ENCODE measurements at places on chromosomes 5 and 9.

DNA sequence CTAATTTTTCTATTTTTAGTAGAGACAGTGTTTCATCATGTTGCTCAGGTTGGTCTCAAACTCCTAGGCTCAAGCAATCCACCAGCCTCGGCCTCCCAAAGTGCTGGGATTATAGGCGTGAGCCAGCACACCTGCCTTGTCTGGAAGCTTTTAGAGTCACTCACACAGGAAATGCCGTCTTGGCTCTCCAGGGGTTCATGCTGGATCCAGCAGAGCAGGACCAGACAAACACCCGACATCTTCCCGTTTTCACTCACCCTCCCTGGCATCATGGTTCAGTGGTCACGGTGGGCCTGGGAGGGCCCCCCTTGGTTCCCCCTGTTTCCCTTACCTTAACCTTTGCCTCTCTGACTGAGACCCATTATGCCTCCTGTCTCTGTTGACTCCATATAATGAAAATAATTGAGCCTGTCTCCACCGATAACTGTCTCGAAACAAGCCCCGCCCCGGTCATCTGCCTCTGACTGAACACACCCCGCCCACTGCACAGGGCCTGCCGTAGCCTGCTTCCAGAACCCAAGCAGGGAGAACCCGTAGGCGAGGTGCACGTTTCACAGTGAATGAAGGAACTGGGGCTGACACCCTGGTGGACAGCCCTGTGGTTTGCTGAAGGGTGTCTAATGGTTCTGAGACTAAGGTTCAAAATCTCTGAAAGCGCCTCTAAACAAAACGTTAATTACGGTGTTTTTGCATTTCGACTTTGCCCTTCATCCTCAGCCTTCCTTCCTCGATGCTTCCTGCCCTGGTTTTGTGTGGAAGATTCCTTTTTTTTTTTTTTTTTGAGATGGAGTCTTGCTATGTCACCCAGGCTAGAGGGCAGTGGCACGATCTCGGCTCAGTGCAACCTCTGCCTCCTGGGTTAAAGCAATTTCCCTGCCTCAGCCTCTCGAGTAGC lies 39.7 kb upstream of the SPRY4 start:
- DNase-seq = no peak

- DNase-seq = no peak
These were observed 29.0 kb downstream of the ETF1 start for GRCh38 chr5:138514021-138514420.

DNA sequence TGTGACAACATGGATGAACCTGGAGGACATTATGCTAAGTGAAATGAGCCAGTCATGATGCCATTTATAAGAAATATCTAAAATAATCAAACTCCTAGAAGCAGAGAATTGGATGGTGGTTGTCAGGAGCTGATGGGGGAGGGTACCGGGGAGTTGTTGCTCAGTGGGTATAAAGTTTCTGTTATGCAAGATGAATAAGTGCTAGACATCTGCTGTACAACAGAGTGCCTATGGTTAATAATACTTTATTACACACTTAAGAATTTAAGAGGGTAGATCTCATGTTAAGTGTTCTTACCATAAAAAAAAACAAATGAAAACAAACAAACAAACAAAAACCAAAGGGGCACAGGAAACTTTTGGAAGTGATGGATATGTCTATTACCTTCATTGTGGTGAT lies 13.0 kb upstream of the CCDC69 start:
- DNase-seq = no peak

- DNase-seq = no peak
These were observed 1641.8 kb upstream of the WWC1 start for GRCh38 chr5:166649676-166650075.

GRCh38 chr9:127154390-127155191 lies 32.2 kb upstream of the ANGPTL2 start:
- no peak for DNase-seq

GRCh38 chr5:116922532-116922931 lies 347.9 kb upstream of the SEMA6A start:
- no peak for DNase-seq

DNA sequence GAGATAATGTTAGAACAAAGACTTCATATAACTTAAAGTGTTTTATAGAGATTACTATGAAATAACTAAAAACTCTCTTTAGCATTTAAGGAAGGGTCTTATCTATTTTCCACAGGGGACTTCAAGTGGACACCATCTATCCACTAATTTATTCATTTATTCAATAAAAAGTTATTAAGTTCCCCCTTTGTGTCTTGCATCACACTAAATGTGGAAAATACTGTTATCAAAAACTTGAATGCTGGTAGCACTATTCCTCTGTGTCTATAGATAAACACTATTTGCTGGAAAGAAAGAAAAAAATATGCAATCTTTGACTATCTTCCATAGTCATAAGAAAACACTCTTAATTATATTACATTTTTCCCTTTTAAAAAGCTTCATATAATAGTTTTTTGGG lies 20.1 kb upstream of the ZNF622 start:
- no peak for DNase-seq

- no peak for DNase-seq
These were observed 380.5 kb upstream of the SMC2 start for GRCh38 chr9:103713631-103714030.

DNA sequence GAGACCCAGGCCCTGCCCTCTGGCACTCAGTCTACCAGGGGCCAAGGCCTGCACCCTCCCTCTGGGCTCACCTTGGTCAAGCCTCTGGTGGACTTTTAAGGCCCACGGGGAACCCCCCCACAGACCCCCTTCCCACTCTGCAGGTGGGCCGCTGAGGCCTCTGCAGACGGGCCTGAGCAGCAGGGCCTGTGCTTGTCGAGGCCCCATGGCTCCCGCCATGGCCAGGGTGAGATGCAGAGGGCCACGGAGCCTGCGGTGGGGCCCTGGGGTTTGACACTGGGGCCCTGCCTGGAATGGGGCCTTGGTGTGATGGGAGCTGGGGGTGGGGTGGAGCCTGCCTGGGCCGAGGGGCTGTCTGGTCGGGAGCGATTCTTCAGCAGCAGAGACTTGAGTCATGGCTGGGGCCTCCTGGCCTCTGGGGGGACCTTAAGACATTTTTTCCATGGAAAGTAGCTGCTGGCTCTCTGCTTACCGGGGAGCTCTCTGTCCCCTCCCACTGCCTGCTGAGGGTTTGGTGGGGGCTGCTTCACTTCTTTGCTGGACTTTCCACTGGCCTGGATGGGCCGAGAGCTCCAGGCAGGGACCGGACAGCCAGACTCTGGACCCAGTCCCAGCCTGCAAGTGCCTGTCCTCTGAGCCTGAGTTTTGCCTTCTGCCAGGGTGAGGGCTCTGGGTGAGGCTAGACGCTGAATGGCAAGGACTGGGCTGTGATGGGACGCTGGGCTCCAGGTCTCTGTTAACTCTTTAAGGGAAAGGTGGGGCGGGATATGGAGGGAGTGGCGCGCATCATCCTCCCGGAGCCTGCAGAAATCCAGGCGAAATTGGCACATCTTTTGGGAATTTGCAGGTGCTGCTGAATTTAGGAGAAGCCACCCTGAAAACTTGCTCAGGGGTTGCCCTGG lies 132.2 kb downstream of the RXRA start:
- no peak for DNase-seq

DNA sequence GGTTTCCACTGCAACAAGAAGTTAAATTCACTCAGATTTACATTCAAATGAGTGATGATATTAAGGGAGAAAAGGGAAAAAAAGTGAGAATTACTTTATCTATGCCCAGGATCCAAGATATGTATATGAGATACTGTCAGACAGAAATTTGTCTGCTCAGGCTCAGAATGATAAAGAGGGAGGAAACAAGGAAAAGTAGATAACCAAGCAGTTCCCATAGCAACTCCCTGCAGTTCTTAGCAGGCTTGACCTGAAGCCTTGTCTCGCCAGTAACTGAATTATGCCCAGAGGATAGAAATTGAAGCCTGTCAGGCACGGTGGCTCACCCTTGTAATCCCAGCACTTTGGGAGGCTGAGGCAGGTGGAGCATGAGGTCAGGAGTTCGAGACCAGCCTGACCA lies 304.4 kb downstream of the TLE1 start:
- DNase-seq = no peak

- DNase-seq = no peak
These were observed 45.6 kb downstream of the APTX start for GRCh38 chr9:32955655-32956478.

DNA sequence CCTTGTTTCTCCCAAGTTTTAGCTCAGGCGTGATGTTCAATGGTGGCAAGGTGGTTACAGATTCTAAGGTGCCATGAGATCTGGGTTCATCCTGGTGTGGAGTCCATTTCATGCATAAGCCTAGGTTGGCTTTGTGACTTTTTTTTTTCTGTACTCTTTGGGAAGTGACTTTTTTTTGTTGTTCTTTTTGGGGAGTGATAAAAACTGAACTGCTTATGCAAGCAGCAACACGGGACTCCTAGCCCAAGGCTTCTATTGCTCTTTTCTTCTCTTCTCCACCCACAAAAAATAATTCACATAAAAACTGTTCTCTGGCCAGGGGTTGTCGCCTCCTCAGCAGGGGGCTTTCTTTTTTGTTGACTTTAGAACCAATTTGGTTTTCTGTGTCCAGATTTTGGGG lies 15.4 kb downstream of the STC2 start:
- no peak for DNase-seq

- no peak for DNase-seq
These were observed 93.9 kb upstream of the NEK6 start for GRCh38 chr9:124163760-124164255.

DNA sequence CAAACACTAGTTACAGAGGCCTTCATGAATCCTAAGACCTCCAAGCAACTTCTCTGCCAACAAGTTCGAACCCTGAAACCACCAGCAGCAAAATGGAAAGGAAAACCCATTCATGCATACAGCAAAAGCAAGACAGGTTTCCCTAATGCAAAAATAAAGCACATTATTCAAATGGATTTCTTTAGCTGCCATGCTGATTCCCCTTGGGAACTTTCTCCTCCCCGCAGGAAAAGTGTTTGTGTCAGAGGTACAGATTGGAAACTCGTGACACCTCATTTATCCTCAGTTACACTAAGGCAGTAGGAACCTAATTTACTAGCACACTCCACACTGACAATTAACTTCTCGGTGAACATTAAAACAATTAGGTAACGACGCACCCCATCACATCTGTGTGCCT lies 63.4 kb downstream of the TLE1 start:
- no peak for DNase-seq

DNA sequence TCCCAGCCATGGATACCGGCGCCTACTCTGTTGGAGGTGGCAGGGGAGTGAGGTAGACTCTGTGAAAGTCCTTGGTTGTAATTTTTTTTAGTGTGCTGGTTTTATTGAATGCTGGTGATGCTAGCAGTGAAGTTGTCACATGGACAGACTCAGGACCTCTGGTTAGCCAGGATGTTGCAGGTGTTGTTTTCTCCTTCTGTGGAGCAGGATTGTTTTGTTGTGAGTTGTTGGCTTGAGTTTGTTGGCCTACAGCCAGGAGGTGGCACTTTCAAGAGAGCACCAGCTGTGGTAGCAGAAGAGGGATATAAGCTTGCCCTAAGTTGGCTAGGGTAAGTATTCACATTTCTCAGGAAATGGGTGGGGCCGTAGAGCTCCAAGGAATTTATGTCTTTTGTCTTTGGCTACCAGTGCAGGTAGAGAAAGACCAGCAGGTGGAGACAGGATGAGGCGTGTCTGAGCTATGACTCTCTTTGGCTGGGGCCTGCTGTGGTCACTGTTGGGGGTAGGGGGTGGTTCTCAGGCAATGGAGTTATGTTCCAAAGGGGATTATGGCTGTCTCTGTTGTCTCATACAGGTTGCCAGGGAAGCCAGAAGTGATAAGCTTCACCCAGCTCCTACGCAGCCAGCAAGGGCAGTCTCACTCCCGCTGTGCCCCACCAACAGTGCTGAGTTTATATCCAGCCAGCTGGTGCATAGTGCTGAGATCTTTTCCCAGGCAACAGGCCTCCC lies 248.7 kb downstream of the TAF11L14 start:
- DNase-seq = no peak

GRCh38 chr9:107489144-107489673 lies 360 bp downstream of the KLF4 start:
- DNase-seq = no peak

GRCh38 chr5:94239266-94239665 lies 379.1 kb downstream of the KIAA0825 start:
- DNase-seq = no peak

DNA sequence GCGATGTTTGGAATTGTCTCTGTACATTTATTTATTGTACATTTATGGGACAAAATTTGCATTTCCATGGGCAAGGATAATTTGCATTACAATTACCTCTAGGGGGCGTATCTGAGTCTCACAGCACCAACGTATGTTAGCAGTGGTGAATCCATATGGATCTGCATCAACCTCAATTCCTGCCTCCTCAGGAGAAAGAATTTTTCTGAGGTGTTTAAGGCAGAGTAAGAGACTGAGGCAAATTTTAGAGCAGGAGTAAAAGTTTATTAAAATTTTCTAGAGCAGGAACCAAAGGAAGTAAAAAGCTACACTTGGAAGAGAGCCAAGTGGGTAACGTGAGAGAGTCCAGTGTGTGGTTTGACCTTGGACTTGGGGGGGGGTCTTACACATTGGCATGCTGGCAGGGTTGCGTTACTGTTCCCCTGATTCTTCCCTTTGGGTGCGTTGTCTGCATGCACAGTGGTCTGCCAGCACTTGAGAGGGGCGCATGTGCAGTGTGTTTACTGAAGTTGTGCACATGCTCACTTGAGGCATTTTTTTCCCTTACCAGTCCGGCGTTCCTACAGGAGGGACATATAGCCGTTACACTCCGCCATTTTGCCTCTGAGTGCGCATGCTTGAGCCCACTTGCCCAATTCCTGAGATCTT lies 21.0 kb upstream of the RAB14 start:
- DNase-seq = peak; percentile 45

- no peak for DNase-seq
These were observed 78.5 kb downstream of the ZCCHC7 start for GRCh38 chr9:37198831-37199230.

GRCh38 chr9:110143485-110143884 lies 64.5 kb downstream of the C9orf152 start:
- DNase-seq = no peak

- DNase-seq = peak; percentile 4
These were observed 950.6 kb upstream of the NUDT12 start for GRCh38 chr5:104513121-104513602.

DNA sequence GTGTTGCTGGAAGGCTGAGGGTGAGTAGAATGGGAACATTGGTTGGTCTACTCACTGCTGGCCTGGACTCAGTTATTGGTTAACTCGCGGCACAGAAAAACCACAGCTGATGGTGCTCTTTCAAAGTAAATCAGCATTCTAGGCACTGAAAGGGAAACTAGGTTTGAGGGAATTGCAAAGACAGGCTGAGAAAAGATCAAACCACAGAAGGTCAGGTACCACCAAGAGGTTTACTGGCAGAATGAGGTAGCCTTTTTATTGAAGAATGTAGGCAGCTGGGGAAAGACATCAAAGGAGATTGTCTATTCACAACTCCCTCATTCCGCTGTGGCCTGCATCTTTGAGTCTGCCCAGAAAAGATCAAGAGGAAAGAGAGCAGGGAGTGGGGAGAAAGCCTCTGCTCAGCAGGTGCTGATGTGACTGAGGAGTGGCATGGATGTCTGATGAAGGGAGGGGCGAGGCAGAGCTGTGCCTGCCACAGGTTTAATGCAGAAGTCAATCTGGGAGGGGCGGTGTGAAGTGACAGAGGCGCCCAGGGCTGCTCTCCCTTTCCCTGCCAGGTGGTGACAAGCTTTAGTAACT lies 255.5 kb downstream of the MAN2A1 start:
- DNase-seq = no peak

Data from small intestine (tissue), 16 donors.